ENCODE measurements at places on chromosomes 5 and 9.

DNA sequence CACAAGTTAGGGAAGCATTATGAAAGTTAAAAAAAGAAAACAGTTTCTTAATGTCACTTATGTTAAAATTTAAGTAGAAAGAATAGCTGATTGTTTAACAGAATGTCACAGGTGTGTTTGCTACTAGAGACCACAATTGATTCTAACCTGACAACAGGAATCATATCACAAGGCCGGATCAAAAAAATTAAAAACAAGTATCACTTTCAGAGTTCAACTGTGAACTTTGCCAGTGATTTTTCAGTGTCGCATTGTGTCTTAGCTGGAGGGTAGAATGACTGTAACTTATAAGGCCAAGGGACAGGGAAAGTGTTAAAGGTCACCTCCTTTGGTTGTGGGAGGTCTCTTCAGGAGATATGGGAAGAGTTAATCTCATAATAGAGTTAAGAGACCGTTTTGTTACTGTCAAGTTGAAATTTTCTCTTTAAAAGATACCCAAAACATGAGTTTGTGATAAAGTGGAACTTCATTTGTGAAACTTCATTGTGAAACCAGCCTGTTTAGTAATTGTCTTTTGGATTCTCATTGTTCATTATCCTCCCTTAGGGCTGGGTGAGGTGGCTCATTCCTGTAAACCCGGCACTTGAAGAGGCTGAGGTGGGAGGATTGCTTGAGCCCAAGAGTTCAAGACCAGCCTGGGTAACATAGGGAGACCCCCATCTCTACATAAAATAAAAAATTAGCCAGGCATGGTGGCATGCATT lies 40.9 kb downstream of the CPEB4 start:
- no peak overlapping the region for H3K27ac ChIP-seq
- no peak overlapping the region for H3K4me3 ChIP-seq
- DNase-seq, result no peak
- no peaks in the 10 kb centered on the region for H3K27me3 ChIP-seq
- H3K36me3 ChIP-seq, result no peaks in the 10 kb centered on the region
- peaks cover 19% of the 10 kb centered on the region for H3K4me1 ChIP-seq

DNA sequence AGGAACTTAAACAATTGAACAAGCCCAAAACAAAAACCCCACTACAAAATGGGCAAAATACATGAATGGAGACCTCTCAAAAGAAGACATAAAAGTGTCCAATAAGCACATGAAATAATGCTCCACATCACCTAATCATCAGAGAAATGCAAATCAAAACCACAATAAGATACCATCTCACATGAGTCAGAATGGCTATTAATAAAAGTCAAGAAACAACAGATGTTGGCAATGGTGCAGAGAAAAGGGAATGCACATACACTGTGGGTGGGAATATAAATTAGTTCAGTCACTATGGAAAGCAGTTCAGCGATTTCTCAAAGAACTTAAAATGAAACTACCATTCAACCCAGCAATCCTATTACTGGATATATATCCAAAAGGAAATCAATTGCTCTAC lies 337.4 kb upstream of the GRIA1 start:
- no peaks in the 10 kb centered on the region for H3K27me3 ChIP-seq
- no peaks in the 10 kb centered on the region for H3K4me1 ChIP-seq
- H3K4me3 ChIP-seq, result no peak overlapping the region
- H3K27ac ChIP-seq, result no peak overlapping the region
- no peak for DNase-seq

- no peaks in the 10 kb centered on the region for H3K36me3 ChIP-seq
- H3K4me3 ChIP-seq, result no peak overlapping the region
- no peaks in the 10 kb centered on the region for H3K4me1 ChIP-seq
- DNase-seq, result no peak
- no peak overlapping the region for H3K27ac ChIP-seq
These were observed 279.1 kb upstream of the CDH12 start for GRCh38 chr5:23132231-23132630.

GRCh38 chr5:60545551-60545950 lies 154.4 kb downstream of the DEPDC1B start:
- H3K36me3 ChIP-seq, result no peaks in the 10 kb centered on the region
- peaks cover 8% of the 10 kb centered on the region for H3K27me3 ChIP-seq
- no peak overlapping the region for H3K4me3 ChIP-seq
- DNase-seq, result no peak

GRCh38 chr5:86679529-86679928 lies 61.8 kb downstream of the COX7C start:
- no peaks in the 10 kb centered on the region for H3K36me3 ChIP-seq
- no peak overlapping the region for H3K4me3 ChIP-seq
- peaks cover 5% of the 10 kb centered on the region for H3K27me3 ChIP-seq
- DNase-seq, result peak; percentile 79
- H3K27ac ChIP-seq, result no peak overlapping the region
- H3K4me1 ChIP-seq, result no peaks in the 10 kb centered on the region

DNA sequence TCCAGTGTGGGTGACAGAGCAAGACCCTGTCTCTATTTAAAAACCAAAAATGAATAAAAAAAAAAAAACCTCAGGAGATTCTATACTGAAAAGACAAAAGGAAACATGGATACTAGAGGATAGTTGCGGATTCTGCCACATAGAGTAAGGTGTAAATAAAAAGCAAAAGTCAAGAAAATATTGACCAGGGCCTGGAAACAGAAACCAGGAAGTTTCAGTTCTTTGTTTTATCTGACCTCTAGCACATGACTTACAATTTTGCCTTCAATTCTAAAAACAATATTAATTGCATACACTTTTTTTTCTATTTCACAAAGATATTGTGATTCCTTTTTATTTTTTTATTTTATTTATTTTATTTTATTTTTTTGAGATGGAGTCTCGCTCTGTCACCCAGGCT lies 96.2 kb upstream of the NMUR2 start:
- no peaks in the 10 kb centered on the region for H3K36me3 ChIP-seq
- no peak overlapping the region for H3K27ac ChIP-seq
- DNase-seq, result no peak
- H3K27me3 ChIP-seq, result peaks cover 4% of the 10 kb centered on the region
- no peaks in the 10 kb centered on the region for H3K4me1 ChIP-seq
- no peak overlapping the region for H3K4me3 ChIP-seq

GRCh38 chr5:84825606-84826005 lies 440.9 kb upstream of the EDIL3 start:
- H3K4me3 ChIP-seq, result no peak overlapping the region
- no peaks in the 10 kb centered on the region for H3K4me1 ChIP-seq
- 0 out of 2 replicates have a peak overlapping the region, but pooled peaks have one; percentile 9 for H3K27ac ChIP-seq
- peak; percentile 36 for DNase-seq

- H3K27ac ChIP-seq, result no peak overlapping the region
- H3K27me3 ChIP-seq, result no peaks in the 10 kb centered on the region
- peak; percentile 12 for DNase-seq
These were observed 41.7 kb downstream of the KLF4 start for GRCh38 chr9:107447834-107448233.

GRCh38 chr5:21687621-21688020 lies 1165.5 kb downstream of the CDH12 start:
- no peak overlapping the region for H3K27ac ChIP-seq
- H3K4me3 ChIP-seq, result no peak overlapping the region
- peaks cover 45% of the 10 kb centered on the region for H3K4me1 ChIP-seq
- no peaks in the 10 kb centered on the region for H3K36me3 ChIP-seq
- H3K27me3 ChIP-seq, result no peaks in the 10 kb centered on the region

DNA sequence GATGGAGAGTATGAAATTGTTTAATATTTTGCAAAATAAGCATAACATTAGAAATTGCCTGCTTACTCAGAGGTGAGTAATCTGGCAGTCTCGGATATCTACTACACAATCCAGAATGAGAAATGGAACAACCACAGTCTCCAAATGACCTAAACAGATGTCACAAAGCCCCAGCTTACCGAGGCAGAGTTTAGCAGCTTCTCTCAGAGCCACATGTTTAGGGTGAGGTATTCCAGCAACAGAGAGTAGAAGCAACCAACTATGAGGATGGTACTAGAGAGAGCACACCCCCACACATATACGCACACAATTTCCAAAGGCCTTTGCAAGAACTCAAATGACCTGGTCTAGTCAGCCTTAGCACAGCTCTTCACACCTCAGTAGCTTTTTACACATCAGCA lies 122.7 kb upstream of the LPAR1 start:
- no peaks in the 10 kb centered on the region for H3K36me3 ChIP-seq
- DNase-seq, result peak; percentile 62
- no peak overlapping the region for H3K4me3 ChIP-seq
- peaks cover 13% of the 10 kb centered on the region for H3K4me1 ChIP-seq

DNA sequence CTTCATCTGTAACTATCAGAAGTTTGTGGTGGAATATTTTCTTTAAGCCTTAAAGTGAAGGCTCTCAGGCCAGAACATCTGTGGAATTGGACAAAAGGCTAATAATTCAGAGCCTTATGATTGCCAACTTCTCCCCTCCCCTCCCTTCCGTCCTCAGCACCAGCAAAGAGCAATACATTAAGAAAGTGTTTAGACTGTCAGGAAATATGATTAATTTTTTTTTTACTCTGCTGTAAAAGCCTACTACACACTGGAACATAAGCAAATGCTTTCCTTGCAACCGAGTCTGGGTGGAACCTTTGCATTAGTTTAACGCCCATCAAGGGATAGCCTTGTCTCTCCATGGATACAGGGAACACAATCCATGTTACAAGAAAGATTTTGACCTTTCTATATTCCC lies 110.3 kb upstream of the TARS1 start:
- DNase-seq, result no peak
- H3K27ac ChIP-seq, result no peak overlapping the region
- H3K4me1 ChIP-seq, result no peaks in the 10 kb centered on the region
